CD4-positive, alpha-beta T cell (primary cell): ENCODE measurements at places on chromosomes 1 and 21.
A peak's percentile ranks its signal among the peaks of the same experiment; 100 is the strongest.

- DNase-seq = peak; percentile 68
Observed at GRCh38 chr1:185170291-185170848, 13.4 kb downstream of the SWT1 start.

DNA sequence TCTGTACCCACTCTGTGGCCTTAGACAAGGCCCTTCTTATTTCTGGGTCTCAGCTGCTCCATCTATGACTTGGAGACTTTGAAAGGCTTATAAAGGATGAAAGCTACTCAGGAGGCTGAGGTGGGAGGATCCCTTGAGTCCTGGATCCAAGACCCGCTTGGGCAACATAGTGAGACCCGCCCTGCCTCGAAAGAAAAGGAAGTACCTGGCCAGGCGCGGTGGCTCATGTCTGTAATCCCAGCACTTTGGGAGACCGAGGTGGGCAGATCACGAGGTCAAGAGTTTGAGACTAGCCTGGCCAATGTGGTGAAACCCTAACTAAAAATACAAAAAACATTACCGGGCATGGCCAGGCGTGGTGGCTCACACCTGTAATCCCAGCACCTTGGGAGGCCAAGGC, 13.4 kb downstream of the ID3 start:
- DNase-seq = no peak

GRCh38 chr1:189500778-189501177, 976.9 kb downstream of the BRINP3 start:
- DNase-seq = no peak

DNA sequence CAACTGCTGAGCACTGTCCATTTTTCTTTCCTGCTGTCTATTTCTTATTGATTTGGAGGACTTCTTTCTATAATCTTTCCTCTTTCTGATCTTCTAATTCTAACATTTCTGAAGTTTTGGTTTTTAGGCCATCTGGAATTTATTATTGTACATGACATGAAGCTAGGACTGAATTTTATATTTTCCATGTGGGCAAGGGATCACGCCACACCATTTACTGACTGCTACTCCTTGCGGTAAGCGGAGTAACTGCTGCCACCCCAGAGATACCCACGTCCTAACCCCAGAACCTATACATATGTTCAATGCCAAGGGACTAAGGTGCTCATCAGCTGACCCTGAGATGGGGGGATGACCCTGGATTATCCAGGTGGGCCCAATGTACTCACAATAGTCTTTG, 70.6 kb downstream of the NPHP4 start:
- no peak for DNase-seq

- no peak for DNase-seq
Observed at GRCh38 chr1:43059640-43060574, 101.2 kb upstream of the SLC2A1 start.

DNA sequence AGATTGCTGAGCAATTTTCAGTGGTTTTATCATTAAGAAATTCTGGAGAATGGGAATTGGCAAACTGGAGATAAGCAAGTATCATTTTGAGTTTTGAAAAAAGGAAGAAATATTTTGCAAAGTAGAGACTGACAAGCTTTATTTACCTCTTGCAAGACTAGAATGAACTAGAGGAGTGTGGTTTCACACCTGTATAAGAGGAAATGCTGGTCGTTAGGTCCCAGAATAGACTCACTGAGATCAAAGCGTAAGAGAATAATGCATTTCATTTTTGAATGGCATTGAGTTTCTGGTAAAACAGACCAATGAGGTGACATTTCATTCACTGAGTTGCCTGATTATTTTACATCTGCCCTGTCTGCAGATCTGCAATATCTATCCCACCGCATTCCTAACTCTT, 308.1 kb downstream of the ADGRL2 start:
- DNase-seq = no peak

DNA sequence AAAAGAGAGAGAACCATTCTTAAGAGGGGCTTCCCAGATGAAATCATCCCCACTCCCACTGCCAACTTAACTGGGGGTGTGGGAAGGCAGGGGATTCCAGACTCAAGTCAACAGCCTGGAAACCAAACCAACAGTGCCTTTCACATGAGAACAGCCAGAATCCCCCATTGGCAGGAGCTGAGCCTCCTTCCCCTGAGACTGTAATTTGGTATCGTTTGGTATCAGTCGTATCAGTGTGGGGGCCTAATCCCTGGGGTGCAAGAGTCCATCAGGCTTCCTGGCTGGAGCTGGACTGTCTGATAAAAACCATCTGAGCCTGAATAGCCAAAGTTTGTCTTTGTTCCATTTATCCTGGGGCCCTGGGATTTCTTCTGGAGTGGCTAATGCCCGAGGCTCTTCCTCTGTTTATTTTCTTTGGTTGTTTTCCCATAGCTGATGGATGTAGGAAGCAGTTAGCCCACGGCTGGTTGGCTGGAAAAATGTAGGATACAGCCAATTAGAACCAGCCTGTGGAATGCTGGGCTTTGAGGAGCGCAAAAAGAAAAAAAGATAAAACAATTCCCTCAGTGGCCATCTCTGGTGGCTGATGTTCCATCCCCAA, 84.6 kb downstream of the LAMC2 start:
- no peak for DNase-seq

DNA sequence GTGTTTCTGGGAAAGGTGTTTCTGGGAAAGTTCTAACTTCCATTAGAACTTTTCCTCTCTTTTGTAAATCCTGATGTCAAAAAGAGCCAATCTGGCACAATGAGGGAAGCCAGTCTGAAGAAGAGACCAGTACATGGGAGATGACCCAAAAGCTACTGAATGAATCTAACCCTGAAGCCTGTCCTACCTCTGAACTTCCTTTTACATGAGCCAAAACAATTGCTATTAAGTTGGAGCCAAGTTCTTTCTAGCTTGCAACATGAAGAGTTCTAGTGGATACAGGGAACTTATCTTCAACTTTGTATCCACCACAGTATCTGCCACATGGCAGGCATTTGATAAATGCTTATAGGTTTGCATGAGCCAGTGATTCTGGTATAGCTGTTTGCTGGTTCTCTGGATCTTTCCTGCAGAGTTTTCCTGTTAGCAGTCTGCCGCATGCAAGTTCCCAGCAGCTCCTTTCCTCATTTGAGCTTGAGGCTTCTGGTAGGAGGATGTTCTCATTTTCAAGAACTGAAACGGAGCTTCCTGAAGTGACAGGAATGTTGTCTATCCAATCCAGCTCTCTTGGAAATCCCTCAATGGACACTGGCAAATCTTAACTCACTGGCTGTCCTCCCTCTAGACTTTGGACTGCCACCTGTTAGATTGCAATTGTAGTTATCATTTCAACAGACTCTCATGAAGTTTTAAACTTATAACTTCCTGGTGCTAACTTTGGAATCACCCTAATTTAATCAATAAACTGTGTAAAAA, 73.1 kb upstream of the LPGAT1 start:
- no peak for DNase-seq

DNA sequence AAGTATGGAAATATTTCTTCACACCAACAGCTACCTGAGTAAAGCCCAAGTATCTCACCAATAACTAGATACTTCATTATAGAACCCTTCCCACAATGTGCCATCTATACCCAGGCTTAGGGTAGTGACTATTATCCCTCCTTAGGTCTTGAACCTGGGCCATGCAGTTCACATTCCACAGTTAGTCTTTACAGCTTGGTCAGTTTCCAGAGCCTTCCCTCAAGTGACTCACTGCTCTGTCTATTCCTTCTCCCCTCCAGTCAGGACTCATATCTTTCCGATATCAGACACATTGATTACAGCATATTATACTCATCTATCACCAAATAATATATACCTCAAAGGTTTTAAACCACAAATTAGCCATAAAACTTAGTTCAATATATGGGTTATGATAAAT, 23.6 kb downstream of the VAMP4 start:
- no peak for DNase-seq

GRCh38 chr1:11790880-11791715, 14.7 kb downstream of the MTHFR start:
- no peak for DNase-seq

GRCh38 chr1:111332190-111332589, 41.5 kb downstream of the CHIA start:
- DNase-seq = no peak

DNA sequence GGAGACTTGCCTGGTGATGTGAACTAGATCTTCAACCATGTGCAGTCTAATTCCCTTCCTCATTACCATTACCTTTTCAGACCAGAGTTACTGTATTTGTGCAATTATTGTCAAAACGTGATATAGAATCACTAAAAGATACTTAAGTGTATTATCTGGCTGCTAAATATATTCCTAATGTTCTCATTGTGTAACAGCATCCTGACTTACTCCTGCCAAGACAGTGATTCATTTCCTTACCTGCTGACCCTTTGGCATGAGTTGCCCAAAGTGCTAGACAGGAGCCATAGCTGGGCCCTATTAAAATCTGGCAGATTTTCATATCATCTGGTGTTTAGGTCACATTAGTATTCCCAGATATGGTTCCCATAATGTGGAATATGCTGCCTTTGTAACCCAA, 598.3 kb upstream of the CAMK1G start:
- DNase-seq = no peak

GRCh38 chr1:104807590-104807989, 1057.9 kb downstream of the AMY1C start:
- DNase-seq = no peak

DNA sequence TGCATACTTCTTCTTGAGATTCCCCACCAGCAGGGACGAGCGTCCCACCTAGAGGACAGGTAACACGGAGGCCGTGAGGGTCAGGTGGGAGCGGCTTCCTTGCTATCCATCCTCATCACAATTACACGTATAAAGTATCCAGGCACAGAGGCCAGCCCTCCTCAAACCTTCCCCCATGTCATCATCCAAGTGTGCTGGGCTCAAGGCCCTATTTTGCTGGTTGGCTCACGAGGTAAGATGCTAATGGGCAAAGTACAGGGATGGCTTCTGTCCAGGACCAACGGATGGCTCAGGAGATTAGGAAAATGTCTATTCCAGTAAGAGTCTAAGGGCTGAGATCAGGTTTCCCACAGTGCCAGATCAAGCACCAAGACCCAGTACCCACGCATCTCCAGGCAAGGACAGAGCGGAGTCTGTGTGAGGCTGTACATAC, 11.5 kb upstream of the A3GALT2 start:
- DNase-seq = no peak

DNA sequence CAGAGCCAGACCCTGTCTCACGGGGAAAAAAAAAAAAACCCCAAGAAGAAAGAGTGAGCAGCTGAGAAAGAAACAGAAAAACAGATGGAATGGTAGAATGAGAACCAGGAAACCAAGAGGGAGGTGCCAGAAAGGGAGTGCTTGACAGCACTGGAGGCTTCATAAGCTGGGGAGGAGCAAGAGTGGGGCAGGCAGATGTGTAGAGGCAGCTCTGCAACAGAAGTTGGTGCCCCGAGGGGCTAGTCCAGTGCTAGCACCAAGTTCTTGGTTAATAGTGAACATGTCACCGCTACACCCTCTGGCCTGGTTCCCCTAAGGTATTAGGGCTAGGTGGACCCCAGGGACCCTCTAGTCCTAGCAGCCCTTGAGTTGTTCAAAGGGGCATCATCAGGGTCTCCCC, 98.0 kb downstream of the TGFBR3 start:
- DNase-seq = no peak

DNA sequence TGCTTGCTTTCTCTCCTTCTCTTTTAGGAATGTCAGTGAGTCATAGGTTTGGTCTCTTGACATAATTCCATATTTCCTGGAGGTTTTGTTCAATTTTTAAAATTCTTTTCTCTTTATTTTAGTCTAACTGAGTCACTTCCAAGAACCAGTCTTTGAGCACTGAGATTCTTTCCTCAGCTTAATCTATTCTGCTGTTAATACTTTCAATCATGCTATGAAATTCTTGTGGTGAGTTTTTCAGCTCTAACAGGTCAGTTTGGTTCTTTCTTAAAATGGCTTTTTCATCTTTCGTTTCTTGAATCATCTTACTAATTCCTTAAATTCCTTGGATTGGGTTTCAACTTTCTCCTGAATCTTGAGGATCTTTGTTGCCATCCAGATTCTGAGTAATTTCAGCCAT, 321.0 kb downstream of the PTBP2 start:
- DNase-seq = no peak

DNA sequence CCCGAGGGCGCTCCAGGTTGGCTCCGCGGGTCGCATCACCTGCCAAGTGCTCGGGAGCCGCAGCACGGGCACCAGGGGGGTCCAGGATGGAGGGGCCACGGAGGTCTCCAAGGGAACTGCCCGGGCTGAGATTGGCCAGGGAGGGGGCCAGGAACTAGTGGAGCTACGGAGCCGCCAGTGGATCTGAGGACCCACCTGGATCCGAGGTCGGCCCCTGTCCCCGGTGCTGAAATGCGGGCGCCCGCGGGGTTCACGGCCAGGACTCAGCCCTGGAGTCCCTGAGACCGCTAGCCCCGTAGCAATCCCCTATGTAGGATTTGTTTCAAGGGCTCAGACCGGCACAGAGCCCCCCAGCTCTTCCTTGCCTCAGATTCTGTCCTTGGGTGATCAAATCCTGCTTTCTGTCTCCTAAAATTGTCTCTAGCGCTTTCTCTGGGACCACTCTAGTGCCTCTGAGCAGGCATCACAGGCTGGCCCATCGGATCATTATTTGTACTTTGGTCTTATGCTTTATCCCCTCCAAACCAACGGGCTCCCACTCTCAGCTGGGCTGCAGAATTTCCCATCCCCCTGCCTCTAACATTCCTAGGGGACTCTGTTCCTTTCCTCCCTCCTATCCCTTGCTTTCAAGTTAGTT, 27.3 kb downstream of the KIAA2013 start:
- DNase-seq = no peak

GRCh38 chr1:216502528-216503162, 79.4 kb upstream of the USH2A start:
- no peak for DNase-seq

- DNase-seq = no peak
Observed at GRCh38 chr1:2967881-2968280, 53.4 kb upstream of the ACTRT2 start.

DNA sequence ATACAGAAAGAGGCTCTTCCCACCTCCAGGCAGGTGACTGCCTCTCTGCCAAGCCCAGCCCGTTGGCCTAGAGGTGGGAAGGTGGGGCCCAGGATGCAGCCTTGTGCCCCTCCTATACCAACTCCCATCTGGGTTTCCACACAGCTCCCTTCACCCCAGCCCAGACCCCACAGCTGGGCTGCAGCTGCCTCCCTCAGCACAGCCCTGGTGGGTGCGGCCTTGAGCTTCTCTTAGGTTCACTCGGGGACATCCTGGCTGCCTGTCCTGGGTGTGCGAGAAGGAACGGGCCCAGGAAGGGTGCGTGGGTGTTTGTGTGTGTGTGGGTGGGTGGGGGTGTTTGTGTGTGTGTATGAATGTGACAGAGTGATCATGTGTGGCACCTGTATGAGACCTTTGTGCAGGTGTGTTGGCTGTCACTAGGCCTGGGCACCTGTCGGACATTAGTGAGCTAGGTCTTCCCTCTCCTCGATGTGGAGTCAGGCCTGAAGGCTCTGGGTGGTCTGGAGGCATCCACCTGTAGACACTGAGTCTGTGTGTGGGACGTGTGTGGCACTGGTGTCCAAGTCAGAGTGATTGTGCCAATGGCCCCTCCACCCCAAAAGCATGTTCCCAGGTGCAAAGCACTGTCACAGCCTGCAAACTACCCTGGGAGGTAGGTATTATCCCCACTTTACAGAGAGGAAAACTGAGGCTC, 30.7 kb downstream of the FOXO6 start:
- DNase-seq = no peak
